ENCODE measurements at places on chromosomes 11 and 22. TPM values are rescaled to one million over a fixed set of nuclear protein-coding genes. Genes with fewer than 3 reads are reported as not detected.

Gene SNAP29
- 22.8 TPM for total RNA-seq

Gene ANGPTL5
- not detected for total RNA-seq

Gene CBLIF
- total RNA-seq = not detected

Gene RFPL1
- not detected for total RNA-seq

Gene DEFB131B
- not detected for total RNA-seq

Gene THRSP
- total RNA-seq = not detected

Gene NRIP3
- total RNA-seq = 2.1 TPM

Gene VSIG10L2
- total RNA-seq = not detected

Gene SPI1
- 0.11 TPM for total RNA-seq

Gene SLC25A18
- total RNA-seq = not detected

Gene NXPE1
- not detected for total RNA-seq

Gene ST14
- not detected for total RNA-seq

Gene MRGPRX4
- total RNA-seq = not detected

Gene GGT1
- total RNA-seq = 32.4 TPM

Gene OR52E8
- total RNA-seq = not detected

Gene GRAMD1B
- 45.7 TPM for total RNA-seq

Gene LRRC56
- 0.96 TPM for total RNA-seq
